NCI-H345 (cell line): ENCODE measurements at places on chromosomes 6 and 20.

GRCh38 chr20:9389346-9389745 lies 125.0 kb upstream of the LAMP5 start:
- no peak for DNase-seq

DNA sequence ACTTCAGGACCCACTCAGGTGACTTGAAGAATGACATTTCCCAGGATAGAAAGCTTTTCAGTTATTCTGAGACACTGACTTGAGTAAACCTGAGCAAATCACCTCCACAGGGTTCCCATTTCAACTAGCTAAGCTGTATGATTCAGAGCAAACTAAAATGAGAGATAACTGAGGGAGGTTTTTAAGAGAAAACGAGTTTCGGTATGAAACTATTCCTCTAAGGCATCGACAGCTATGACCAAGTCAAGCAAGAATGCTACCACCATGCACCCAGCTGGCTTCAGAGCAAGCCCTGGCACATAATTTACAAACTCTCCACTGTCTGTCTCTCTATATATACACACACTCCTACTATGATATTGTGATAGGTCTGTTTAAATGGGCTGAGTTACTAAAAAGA lies 75.4 kb downstream of the PERP start:
- DNase-seq, result no peak

DNA sequence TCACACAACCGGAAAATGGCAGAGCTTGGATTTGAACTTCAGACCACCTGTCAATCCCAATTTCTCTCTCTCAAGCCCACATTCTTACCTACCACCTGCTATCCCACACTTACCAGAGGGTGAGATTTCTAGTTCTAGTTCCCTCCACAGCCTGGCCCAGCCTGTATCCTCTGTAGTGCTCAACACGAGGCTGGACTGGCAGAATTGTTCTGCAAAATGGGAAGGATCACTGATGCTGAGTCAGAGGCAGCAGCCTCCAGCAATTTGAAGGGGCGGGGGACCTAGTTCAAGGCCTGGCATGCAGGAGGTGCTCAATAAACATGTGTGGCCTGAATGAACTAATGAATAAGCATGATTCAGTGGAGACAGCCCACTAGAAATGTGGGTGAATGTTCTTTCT lies 53.6 kb upstream of the TTPAL start:
- DNase-seq, result no peak

GRCh38 chr20:60785785-60786184 lies 466.3 kb upstream of the CDH4 start:
- DNase-seq, result no peak

DNA sequence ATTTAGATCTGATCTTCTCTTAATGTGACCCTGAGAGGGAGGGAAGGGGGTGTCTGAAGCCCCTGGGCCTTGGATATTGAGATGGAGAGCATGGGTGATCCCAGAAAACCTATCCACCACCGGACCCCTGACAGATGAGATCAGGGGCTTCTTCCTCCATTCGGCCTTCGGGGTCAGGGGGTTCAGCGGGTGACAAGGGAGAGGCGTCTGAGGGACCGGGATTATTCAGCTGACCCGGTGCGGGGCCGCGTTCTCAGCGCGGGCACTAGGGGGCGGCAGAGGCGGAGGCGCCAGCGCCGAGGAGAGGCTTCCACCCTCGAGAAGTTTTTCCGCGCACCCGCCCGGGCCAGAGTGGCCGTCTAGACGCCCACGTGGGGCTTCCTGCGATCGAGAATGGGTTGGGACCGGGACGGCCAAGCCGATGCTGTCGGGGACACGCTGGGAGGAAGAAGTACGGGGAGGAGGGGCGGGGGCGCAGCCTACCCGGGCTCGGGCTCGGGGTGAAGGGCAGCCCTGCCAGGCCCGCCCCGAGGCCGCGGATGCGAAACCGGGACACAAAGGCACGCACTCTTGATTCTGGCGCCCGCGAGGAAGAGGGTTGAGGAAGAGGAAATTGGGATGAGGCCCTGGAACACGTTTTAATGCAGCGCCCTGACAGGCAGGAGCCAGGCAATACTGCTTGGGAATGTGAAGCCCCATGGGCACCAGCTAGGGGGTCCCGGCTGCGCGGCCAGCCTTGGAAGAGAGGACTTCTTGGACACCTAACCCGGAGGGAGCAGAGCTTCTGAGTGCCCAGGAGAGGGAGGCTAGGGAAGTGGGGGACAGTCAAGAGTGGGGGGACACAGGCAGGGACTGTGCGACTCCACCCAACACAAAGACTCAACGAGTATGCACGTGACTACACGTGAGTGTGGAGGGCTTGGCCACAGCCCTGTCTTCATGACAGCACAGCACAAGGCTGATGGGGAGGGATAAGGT lies 30.6 kb downstream of the COL11A2 start:
- DNase-seq, result peak; percentile 40

DNA sequence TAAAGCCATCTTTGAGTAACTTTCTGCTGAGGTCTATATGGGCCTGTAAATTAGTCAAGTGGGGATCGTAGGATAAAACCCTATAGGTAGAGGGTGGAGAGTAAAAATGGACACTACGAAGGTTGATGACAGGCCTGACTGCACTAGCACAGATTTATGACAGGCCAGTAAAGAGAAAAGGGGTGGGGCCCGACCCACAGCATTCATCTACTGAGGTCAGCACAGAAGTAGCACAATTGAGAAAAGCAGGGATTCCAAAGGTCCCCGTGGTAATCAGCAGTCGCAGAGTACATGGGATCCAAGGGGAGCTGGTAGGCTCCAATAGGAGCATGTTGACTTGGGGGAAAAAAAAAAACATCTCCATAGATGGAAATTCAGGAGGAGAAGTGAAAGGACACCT lies 660.4 kb downstream of the TFAP2A start:
- no peak for DNase-seq

- no peak for DNase-seq
These were observed 151.0 kb upstream of the CITED2 start for GRCh38 chr6:139525415-139525814.
